ENCODE measurements at places on chromosomes 4 and X. TPM values are rescaled to one million over a fixed set of nuclear protein-coding genes. Genes with fewer than 3 reads are reported as not detected.

GRCh38 chr4:122747883-122748282 lies 15.4 kb downstream of the BBS12 start:
- DNase-seq: no peak

- no peak for DNase-seq
Measured at GRCh38 chrX:14676431-14676830, 147.1 kb downstream of the GLRA2 start.

DNA sequence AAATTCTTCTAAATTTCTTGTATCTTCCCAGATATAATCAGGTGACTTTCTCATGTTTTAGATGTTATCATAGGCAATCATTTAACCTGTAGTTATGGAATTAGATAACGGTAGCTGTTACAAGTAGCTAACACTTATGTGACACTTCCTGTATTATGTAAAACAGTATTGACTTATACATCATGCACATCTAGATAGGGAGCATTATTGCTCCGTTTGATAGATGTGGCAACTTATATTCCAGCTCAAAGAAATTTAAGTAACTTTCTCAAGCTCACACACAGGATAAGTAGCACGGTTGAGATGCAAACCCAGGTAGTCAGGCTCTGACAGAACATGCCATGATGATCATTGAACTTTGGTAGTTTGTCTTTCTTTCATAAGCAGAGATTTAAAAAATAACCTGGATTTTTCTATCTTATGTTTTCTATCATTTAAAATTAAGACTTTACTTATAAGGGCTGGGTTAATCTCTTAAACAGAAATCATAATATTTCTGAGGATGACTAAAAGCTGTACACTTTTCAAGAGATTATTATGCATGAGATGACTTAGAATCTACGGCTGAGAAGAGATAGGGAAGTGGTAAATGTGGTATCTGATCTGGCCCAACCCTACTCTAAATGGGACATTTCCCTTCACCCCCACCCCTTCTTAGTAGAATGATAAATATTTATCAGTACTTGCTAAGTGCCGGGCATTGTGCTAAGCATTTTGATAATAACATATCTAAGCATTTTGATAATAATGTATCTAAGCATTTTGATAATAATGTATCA lies 69.1 kb upstream of the HPGD start:
- DNase-seq: no peak

GRCh38 chrX:38627683-38628082 lies 66.3 kb downstream of the TSPAN7 start:
- DNase-seq: no peak

DNA sequence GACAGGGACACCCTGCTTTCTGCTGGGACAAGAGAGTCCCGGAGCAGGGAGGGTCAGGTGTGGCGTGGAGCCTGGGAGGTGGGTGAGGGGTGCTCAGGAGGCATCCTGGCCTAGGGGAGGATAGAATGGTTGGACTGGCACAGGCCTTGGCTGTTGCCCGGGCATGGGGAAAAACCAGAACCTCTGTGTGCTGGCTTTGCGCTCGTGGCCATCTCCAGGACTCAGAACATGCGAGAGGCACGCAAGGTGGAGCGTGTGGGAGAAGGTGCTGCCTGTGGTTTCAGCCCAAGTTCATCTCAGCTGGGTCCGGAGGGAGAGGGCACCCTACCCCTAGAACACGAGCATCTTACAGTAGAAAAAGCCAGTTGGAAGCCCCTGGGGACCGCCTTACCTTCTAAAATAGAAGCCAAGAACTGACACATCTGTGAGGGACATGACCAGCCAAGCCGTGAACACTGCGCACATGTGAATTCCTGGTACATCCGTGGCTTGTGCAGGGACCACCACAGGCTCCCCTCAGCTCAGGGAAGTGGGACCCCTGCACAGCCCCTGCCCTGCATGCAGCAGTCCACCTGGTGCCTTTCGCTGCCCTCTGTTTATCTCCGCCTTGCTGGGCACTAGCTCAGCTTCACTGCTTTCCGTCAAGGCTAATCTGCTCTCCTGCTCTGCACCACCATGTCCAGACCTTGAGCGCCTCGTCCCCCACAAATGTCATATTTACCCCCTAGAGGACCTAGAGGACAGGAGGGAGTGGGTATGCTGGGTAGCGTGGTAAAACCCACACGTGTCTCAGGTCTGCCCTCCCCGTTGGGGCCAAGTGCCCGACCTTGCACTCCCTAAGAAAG lies 13.5 kb downstream of the MSANTD1 start:
- DNase-seq: peak; percentile 34

- DNase-seq: no peak
Measured at GRCh38 chr4:26420913-26421312, 69.4 kb downstream of the CCKAR start.

The MGARP gene
- total RNA-seq: 0.75 TPM

All from ureter (tissue), 1 donor.